ENCODE measurements at places on chromosomes 2 and 18.

GRCh38 chr2:42755191-42755880 is 8.6 kb downstream of the OXER1 start:
- DNase-seq, result peak; percentile 38

- DNase-seq, result no peak
Observed at GRCh38 chr2:110714452-110715224, 17.7 kb upstream of the ACOXL start.

DNA sequence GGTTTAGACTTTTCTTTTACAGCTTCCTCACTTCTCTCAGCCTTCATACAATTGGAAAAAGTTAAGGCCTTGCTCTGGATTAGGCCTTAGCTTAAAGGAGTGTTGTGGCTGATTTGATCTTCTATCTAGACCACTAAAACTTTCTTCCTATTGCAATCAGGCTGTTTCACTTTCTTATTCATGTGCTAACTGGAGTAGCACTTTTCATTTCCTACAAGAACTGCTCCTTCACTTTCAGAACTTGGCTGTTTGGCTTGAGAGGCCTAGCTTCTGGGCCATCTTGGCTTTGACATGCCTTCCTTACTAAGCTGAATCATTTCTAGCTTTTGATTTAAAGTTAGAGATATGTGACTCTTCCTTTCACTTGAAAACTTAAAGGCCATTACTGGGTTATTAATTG is 114.3 kb downstream of the ARHGEF4 start:
- no peak for DNase-seq

- DNase-seq, result no peak
Observed at GRCh38 chr2:120535081-120535480, 189.1 kb downstream of the INHBB start.

DNA sequence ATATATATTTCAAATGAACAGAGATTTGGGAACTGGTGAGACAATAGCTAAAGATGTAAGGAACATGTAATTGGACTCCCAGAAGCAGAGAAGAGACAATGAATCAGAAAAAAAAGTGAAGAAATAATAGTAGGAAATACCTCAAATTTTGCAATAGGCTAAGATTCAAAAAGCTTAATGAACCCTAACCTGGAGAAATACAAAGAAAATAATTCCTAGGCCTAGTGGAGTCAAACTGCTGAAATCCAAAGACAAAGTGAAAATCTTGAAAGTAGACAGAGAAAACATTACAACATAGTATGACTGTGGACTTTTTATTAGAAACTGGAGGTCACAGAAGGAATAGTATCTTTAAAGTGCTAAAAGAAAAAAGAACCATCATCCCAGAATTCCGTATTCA is 76.7 kb downstream of the LAMA3 start:
- DNase-seq, result no peak

GRCh38 chr2:120476141-120476540 is 130.2 kb downstream of the INHBB start:
- no peak for DNase-seq

DNA sequence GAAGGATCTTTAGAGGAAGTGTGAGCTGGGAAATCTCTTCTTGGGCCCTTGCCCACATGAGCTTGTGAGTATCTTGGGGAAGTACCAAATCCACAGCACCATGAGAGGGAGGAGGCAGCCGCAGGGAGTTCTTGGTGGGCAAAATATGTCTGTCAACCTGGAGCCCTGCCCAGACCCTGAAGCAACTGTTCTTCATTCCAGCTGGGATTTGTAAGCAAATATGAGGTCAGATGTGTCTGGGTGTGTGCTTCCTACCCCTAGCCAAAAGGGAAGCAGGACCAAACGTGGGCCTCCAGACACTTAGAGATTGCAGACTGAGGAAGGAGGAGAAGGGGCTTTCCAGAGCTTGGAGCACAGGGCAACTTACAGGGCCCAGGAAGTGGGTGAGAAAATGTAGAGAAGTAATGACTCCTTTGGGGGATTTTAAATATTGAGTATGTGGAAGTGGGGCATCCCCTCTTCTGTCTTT is 41.9 kb downstream of the TMEM247 start:
- DNase-seq, result peak; percentile 62

GRCh38 chr2:167862782-167863181 is 384.6 kb downstream of the STK39 start:
- no peak for DNase-seq

GRCh38 chr2:21028021-21028947 is 15.6 kb downstream of the APOB start:
- DNase-seq, result no peak

- no peak for DNase-seq
Observed at GRCh38 chr2:28809927-28810326, 707 bp upstream of the SPDYA start.

DNA sequence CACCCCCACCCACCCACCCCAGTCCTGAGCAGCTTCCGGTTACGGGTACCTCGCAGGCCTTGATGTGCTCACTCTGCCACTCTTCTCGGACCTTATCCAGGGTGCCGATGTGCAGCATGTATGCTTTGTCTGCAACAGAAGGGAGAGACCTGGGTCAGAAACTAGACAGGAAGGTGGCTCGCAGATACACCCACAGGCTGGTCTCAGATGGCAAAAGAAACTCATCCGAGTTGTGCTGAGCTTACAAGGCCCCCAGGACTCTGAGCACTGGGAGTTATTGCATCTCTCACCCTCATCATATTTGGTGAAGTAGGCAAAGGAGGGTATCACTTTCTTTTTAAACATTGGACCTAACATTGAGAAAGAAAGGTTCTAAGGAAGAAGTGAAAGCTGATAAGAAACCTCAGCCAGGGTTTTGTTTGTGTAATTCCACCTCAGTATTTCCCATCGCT is 30.6 kb upstream of the EPG5 start:
- no peak for DNase-seq

GRCh38 chr2:86623043-86623493 is 597 bp downstream of the RNF103 start:
- no peak for DNase-seq

DNA sequence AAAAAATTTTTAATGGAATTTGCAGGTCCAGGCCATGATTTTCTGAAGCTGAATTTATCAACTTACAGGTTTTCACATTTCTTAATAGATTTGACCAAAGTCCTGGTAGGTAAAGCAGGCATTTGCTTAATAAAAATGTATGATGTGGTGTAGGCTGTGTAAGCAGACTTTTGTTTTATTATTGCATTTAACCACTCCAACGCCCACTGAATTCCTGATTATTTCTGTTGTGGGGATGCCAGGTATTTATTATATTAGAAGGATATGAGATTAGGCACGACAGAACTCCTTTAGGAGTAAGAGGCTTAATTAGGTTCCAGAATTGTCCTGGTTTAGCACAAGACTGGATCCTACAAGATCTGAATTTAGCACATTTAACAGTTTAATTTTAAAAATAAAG is 111.1 kb downstream of the ADCYAP1 start:
- no peak for DNase-seq

DNA sequence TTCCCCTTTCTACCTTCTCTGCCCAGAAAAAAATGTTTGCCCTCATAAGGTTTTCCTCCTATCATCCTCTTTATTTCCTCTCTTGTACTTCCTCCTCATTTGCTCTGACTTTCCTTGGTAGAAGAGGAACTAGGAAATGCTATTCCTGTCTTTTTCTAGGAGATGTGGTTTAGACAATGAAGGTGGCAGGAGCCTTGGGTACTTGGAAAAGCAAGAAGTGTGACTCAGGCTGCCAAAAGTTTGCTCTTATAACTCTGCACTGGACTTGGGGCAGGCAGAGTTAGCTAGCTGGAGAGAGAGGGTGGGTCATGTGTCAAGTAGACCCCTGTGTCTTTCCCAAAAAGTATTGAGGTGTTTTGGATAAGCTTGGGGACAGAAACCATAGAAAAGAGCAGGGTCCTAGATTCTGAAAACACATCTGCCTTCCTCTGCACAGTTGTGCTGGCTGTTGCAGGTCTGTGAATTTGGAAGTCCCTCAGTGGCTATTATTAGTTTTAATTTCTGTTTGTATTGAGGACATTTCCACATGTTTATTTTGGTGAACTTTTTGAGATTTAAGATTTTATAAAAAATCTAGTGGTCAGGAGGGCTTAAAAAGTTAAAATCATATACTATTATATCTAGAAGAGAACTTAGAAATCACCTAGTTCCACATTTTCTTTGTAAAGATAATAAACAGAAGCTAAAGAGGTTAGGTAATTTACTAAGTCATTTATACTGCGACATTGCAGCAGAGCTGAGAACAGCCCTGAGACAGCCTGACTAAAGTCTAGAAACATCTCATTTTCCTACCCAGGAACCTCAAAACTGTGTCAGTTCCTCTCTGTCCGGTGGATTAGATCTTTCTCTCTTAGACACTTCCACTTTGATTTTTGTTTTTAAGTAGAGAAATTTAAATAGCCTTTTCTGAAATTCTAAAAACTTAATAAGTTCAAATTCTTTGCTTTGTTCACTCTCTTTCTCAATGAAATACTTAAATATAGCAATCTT is 16.0 kb downstream of the INSIG2 start:
- DNase-seq, result no peak

- no peak for DNase-seq
Observed at GRCh38 chr2:43175020-43175441, 51.4 kb downstream of the ZFP36L2 start.

GRCh38 chr2:237920673-237921072 is 46.1 kb upstream of the UBE2F start:
- peak; percentile 72 for DNase-seq

DNA sequence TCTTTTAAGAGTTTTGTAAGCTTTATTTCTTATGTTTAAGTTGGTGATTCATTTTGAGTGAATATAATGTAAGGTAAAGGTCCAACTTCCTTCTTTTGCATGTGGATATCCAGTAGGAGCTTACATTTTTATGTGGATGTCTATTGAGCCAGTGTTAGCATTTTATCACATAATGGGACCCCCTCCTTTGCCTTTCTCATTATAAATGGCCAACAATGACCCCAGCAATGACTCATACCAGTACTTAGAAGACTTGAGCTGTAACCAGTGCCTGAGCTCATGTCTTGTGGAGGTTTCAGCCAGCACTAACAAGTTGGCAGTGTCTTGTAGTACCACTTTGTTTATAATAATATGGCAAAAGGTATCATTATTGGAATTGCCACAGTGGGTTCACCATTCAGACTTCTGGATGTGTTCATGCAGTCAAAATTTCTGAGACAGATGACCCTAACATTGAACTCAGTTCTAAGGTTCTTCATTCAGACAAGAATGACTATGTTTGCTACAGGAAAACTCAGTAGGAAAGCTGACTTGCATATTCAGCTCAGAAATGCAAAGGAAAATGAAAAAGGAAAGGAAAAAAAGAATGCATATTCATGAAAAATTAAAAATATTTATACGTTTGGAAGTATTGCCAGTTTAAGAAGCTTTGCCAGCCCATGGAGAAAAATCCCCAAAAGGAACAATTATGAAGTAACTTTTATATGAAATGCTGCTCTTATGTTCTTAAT is 41.0 kb downstream of the CDKL4 start:
- peak; percentile 2 for DNase-seq

- DNase-seq, result no peak
Observed at GRCh38 chr2:149720615-149721014, 133.0 kb upstream of the MMADHC start.
